ENCODE measurements at places on chromosomes 2 and 18. TPM values are rescaled to one million over a fixed set of nuclear protein-coding genes. Genes with fewer than 3 reads are reported as not detected.

Gene MARCHF4
- polyA plus RNA-seq, result 3.8 TPM

Gene RAD51AP2
- not detected for polyA plus RNA-seq

Gene WIPF1
- 10.7 TPM for polyA plus RNA-seq

Gene FSIP2
- 0.48 TPM for polyA plus RNA-seq

Gene OTOS
- polyA plus RNA-seq, result not detected

Gene CD207
- not detected for polyA plus RNA-seq

Gene HDAC4
- 8.9 TPM for polyA plus RNA-seq

Data from AG04450 (cell line).